ENCODE measurements at places on chromosomes 2 and 18. TPM values are rescaled to one million over a fixed set of nuclear protein-coding genes. Genes with fewer than 3 reads are reported as not detected.

GRCh38 chr2:239825705-239825979 is 199.5 kb downstream of the NDUFA10 start:
- no peak for DNase-seq

FNDC4 gene
- 6.9 TPM for polyA plus RNA-seq

DSG1 gene
- polyA plus RNA-seq: not detected

- no peak for DNase-seq
Observed at GRCh38 chr2:96245609-96246390, 20.0 kb downstream of the TMEM127 start.

- no peak for DNase-seq
Observed at GRCh38 chr2:206154197-206154596, 5.0 kb downstream of the NDUFS1 start.

GRCh38 chr18:62870643-62871042 is 155.3 kb downstream of the PHLPP1 start:
- no peak for DNase-seq

GRCh38 chr2:181828122-181828705 is 63.3 kb upstream of the ITPRID2 start:
- DNase-seq: no peak

DNA sequence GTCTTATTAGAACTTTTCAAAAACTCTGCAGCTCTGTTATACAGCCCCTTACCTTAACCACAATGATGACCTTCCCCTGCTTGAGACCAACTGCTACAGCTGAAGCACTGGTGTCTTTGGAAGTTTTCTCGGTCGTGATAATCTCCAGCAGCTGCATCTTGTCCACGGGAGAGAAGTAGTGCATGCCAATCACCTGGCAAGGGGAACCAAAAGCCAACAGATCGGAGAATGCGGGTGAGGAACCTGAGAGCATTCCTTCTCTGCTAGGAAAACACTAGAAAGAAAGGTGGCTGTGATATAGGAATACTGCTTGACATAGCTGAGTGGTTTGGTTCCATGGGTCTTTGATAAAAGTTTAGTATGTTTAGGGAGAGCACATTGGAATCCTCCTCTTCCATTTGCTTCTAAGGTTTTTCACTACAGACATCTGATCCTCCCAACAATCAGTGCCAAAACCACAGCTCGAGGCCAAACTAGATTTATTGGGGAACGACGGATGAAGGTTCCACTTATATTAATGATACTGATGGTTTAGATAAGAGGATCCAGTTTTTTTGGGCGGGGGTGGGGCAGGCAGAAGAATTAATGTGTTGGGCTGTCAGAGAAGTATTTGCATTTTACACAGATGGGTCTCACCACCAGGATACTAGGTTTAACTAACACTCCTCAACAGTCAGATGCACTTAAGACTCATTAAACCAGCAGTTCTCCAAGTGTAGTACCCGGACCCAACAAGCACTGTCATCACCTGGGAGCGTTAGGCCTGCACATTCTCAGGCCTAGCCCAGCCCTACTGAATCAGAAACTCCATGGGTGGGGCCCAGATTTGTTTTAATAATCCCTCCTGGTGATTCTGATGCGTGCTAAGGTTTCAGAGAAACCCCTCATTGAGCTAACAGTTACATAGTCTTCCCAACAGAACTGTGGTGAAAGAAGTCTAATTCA is 22.4 kb downstream of the GAREM2 start:
- no peak for DNase-seq

- no peak for DNase-seq
Observed at GRCh38 chr2:37664231-37664643, 7.2 kb downstream of the CDC42EP3 start.

DNA sequence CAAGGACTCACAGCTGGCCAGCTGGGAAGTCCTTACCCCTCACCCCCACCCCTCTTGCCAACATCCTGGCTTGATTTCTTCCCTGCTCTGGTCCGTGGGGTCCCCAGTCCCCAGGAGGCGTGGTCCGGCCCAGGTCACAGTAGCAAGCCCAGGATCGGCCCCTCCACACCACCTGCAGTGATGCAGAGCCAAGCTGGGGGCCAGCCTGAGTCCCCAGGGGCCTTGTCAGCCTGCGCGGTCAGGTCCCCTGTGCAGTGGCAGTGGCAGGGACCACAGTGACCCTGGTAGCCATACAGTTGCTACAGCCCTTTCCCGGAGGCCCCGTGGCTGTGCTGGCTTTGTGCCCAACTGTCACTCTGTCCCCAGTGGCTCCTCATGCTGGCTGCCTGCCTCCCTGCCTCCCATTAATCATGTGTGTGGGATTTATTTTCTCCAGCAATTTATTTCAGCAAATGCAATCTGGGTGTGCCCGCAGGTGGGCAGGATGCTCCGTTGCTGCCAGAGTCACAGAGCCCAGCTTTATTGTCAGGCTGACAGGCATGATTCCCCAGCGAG is 8.8 kb upstream of the PRSS56 start:
- DNase-seq: no peak

DNA sequence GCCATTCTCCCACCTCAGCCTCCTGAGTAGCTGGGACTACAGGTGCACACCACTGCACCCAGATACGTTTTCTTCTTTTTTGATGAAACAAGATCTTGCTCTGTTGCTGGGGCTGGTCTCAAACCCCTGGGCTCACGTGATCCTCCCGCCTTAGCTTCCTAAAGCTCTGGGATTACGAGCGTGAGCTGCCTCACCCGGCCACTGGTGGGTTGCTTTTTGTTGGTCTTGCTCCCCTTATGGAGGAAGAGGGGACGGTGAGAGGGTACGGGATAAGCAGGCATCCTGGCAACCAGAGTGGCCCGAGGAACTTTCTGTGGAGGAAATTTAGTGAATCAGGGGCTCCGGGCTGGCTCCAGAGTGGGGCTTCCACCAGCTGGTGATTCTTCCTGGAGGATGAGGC is 222.3 kb downstream of the HDAC4 start:
- DNase-seq: no peak

- DNase-seq: no peak
Observed at GRCh38 chr18:35688757-35689156, 107.2 kb downstream of the GALNT1 start.

GRCh38 chr2:27370816-27371620 is 602 bp downstream of the SNX17 start:
- no peak for DNase-seq

GRCh38 chr2:64593035-64593655 is 60.6 kb downstream of the SERTAD2 start:
- no peak for DNase-seq

LHCGR gene
- polyA plus RNA-seq: not detected

GRCh38 chr2:217064234-217065011 is 204.6 kb upstream of the TNP1 start:
- no peak for DNase-seq

RIT2 gene
- not detected for polyA plus RNA-seq

DNA sequence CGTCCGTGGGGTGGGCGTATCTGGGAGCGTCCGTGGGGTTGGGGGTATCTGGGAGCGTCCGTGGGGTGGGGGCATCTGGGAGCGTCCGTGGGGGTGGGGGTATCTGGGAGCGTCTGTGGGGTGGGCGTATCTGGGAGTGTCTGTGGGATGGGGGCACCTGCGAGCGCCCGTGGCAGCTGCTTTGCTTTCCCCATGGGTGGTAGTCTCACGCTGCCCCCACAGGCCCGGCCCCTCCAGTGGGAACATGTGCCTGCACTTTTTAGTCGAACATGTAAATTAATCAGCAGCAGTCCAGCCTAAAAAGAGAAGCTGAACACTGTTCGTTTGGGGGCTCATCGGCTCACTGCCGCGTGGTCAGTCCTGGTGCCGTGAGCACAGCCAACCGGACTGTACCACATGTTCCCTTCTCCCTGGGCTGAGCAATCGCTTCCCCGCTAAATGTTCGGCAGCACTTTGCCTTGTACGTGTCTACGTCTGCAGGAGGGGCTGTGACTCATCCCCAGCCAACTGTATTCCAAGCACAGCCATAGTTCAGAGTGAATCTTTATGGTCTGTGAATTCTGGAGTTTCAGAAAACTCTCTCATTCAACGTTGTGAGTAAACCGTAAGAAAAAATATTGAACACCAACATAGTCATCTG is 271.5 kb downstream of the AGAP1 start:
- DNase-seq: peak; percentile 42

XDH gene
- 0.69 TPM for polyA plus RNA-seq

NT5C1B gene
- not detected for polyA plus RNA-seq

- DNase-seq: peak; percentile 16
Observed at GRCh38 chr2:234593636-234594035, 96.8 kb upstream of the ARL4C start.

ZAP70 gene
- polyA plus RNA-seq: 0.10 TPM

DNA sequence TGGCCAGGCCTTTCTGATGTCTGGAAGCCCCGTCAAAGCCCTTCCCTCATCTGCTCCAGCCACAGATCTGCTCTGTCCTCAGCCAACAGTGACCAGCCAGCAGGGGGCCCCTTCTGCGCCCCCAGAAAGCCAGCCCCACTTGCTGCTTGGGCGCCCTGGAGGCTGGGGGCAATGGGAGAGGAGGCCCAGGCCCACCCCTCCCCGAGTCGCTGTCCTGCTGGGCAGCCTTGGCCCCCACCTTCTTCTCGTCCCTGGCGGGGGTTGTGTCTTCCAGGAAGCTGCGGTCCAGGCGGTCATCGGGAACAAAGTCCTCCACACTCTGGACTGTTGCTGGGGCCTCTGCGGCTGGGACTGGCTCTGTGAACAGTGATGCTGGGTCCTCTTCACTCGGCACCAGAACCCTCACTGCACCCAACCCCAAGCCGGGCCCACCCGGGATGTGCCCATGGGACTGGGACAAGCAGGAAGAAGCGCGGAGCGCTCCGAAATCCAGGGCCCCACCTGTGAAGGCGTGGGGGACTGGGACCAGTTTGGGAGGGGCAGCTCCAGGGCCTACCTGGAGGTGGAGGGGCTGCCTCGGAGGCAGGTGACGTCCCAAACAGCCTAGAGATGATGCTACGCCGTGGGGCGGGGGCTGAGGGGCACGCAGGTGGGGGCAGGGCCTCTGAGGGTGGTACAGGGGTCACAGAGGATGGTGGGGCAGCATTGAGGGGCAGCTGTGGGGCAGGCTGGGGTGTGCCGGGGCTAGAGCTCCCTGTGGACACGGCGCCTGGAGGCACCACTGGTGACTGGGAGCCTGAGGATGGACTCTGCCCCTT is 257.6 kb downstream of the ANKRD30B start:
- DNase-seq: no peak

DNA sequence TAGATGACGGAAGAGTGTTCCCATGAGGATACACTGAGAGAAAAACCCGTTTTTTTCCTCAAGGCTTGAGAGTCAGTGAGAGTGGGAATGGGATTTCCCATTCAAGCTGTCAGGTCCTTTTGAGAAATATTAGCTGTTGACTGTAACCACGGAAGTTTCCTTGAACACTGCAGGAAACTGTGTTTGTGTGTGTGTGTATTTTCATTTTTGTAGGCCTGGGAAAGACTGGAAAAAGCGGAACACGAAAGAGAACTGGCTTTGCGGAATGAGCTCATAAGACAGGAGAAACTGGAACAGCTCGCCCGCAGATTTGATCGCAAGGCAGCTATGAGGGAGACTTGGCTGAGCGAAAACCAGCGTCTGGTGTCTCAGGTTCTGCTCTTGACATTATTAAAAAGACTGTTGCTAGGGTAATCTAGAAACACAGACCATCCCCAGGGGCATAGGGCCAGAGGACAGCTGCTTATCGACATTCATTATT is 98.8 kb upstream of the EML6 start:
- no peak for DNase-seq

GRCh38 chr2:88210132-88211002 is 40.2 kb downstream of the THNSL2 start:
- no peak for DNase-seq

- no peak for DNase-seq
Observed at GRCh38 chr2:44237221-44237620, 38.1 kb upstream of the SLC3A1 start.

TUBA3D gene
- polyA plus RNA-seq: not detected

- DNase-seq: no peak
Observed at GRCh38 chr2:240990266-240990529, 8.2 kb upstream of the SNED1 start.

DNA sequence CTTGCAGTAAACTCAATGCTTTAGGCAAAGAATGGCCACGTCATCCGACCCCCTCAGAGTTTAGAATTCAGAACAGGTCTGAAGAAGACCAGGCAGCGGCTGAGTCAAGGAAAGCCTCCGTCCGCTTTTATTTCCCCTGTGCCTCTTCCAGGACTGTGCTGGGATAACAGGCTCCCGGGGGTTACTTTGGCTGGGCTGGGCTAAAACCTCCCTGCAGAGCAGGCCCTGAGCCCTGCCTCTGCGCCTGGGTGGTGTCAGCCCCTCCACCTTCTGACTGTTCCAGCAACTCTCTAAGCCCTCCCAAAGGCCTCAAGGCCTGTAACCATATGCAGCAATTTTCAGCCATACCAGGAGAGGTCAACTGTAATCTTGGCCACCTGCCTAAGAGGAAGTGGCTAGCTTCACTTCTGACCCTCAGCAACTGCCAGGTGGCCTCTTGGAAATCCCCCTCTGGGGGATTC is 166.5 kb downstream of the RPIA start:
- DNase-seq: no peak

DNA sequence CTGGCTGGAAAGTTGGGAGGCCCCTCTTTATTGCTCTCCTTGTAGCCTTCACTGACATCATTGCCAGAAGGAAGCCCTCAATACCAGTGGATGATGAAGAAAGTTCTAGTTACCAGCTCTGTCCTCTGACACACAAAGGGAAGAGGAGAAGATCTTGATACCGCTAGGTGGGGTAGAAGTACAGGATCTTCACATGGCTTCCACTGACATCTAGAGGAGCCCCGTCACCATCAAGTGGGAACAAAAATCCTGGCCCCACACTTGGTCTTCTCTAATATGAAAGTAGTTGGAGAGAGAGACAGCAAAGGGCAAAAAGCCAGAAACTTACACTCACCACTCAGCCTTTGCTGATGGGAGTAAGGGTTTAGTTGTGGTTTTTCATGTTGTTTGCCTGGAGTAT is 12.4 kb downstream of the XIRP2 start:
- DNase-seq: no peak

DNA sequence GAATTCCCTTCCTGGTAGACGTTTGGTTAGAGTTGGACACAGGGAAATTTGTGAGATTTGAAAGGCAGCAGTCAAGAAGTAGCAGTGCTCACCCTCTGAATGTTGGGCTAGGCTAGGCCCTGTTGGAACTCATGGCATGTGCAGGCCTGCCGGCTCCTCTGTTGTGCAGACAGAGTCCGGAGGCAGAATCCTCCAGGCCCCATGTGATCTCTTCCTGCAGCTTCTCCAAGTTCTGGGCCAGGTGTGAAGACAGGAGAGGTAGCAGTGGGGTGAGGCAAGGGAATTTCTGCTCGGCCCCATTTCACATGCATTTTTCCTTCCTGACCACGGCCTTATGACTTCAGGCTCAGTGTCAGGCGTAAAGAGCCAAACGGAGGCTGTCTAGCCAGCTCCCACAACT is 36.9 kb upstream of the RAB31 start:
- DNase-seq: no peak

DNA sequence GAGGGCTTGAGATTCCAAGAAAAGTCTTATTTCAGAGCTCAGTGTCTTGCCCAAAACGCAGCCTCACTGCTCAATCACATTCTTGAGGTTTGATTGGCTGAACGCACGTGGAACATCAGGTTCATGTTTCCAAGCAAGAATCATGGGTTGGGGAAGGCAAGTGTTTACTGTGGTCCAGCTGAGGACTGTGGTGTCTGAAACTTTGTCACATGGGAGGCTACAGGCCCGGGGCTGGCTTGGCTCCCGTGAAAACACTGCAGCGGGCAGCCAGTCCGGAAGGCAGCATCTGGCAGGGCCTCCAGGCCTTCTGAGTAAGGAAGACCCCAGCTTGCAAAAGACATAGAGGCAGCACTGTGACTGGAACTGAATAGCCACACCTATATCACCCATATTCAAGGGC is 84.7 kb downstream of the POLR1A start:
- no peak for DNase-seq
